Epithelial cell of alveolus of lung (primary cell): ENCODE measurements at places on chromosomes 12 and 14. TPM values are rescaled to one million over a fixed set of nuclear protein-coding genes. Genes with fewer than 3 reads are reported as not detected.

PPP4R4 gene
- 1.6 and 8.5 TPM in 2 replicates for total RNA-seq

RIPK3 gene
- 0.65 TPM in 1 of 2 replicates, not detected in the other for total RNA-seq

RPS6KA5 gene
- 0.65 and 0.96 TPM in 2 replicates for total RNA-seq

ATP5F1B gene
- total RNA-seq, result 452 and 486 TPM in 2 replicates

SIX6 gene
- total RNA-seq, result not detected in 2 replicates

CLEC6A gene
- total RNA-seq, result not detected in 2 replicates

PIGH gene
- 10.3 and 12.1 TPM in 2 replicates for total RNA-seq

ATG14 gene
- 5.8 and 11.6 TPM in 2 replicates for total RNA-seq

CPNE6 gene
- total RNA-seq, result not detected in 2 replicates

LGMN gene
- 30.3 and 33.2 TPM in 2 replicates for total RNA-seq

DDX54 gene
- 42.3 and 56.8 TPM in 2 replicates for total RNA-seq

LMBR1L gene
- 31.7 and 38.4 TPM in 2 replicates for total RNA-seq

TSPAN8 gene
- total RNA-seq, result 0.13 TPM in 1 of 2 replicates, not detected in the other

BICD1 gene
- total RNA-seq, result 8.5 and 10.2 TPM in 2 replicates

IL22 gene
- not detected in 2 replicates for total RNA-seq

SLC5A8 gene
- not detected in 2 replicates for total RNA-seq

XPOT gene
- total RNA-seq, result 43.7 and 84.2 TPM in 2 replicates

KERA gene
- total RNA-seq, result not detected in 2 replicates

ITGB7 gene
- total RNA-seq, result not detected in 2 replicates

SDR9C7 gene
- 0.08 TPM in 1 of 2 replicates, not detected in the other for total RNA-seq

ALX1 gene
- 0.26 TPM in 1 of 2 replicates, not detected in the other for total RNA-seq

DUSP16 gene
- 9.6 and 15.4 TPM in 2 replicates for total RNA-seq

C12orf43 gene
- 11.8 and 14.1 TPM in 2 replicates for total RNA-seq

ACSM4 gene
- total RNA-seq, result not detected in 2 replicates

CDKN3 gene
- 18.4 and 42.9 TPM in 2 replicates for total RNA-seq

GDF3 gene
- not detected in 2 replicates for total RNA-seq

EML5 gene
- under 0.01 TPM in 1 of 2 replicates, not detected in the other for total RNA-seq

SMIM41 gene
- total RNA-seq, result 0.13 and 50.8 TPM in 2 replicates

SINHCAF gene
- total RNA-seq, result 66.4 and 79.9 TPM in 2 replicates

TAMALIN gene
- 4.5 and 19.5 TPM in 2 replicates for total RNA-seq
